Memory B cell (primary cell): ENCODE measurements at places on chromosomes 2 and 18.

DNA sequence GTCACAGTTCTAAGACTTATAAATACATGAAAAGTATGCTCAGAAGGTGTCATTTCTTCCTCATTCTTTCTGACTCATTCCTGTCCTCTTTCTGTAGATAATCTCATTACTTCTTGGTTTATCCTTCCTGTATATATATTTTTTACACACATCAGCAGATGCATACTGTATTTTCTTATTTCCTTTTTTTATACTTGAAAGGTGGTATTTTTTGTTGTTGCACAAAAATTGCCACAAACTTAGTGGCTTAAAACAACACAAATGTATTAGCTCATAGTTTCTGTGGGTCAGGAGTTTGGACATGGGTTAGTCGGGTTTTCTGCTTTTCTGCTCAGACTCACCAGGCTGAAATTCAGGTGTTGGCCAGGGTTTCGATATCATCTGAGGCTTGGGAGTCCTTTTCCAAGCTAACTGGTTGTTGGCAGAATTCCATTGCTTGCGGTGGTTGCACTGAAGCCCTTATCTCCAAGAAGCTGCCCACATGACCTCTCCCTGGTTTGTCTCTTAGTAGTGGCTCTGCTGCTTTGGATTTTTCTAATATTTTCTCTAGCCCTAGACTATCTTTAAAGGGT, 162.6 kb downstream of the FMNL2 start:
- no peak for DNase-seq

DNA sequence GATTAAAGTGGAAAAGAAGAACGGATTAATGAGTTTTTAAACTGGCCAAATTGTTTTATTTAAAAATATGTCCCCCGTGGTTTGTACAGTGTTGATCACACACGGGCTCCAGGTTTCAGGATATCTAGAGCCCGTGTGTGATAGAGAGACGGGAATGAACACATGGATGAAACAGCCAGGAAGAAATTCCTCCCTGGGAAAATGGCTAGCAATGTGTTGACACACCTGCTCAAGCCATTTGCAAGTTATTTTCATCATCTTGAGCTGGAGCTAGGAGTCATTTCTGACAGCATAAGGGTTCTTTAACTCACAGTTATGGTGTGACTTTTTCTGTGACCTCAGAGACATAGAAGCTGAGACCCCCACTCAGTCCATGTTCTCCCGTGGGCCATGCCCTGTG, 81.6 kb downstream of the LRRFIP1 start:
- no peak for DNase-seq

DNA sequence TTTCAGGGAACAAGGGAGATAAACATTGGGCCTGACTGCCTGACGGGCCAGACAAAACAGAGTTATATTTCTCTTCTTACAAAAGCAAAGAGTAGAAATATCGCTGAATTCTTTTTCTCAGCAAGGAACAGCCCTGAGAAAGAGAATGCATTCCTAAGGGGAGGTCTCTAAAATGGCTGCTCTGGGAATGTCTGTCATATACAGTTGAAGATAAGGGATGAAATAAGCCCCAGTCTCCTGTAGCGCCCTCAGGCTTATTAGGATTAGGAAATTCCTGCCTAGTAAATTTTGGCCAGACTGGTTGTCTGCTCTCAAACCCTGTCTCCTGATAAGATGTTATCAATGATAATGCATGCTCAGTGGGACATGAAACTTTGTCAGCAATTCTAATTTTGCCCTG, 134.9 kb upstream of the CNTNAP5 start:
- no peak for DNase-seq

GRCh38 chr18:73366713-73367112, 498.9 kb upstream of the NETO1 start:
- no peak for DNase-seq

DNA sequence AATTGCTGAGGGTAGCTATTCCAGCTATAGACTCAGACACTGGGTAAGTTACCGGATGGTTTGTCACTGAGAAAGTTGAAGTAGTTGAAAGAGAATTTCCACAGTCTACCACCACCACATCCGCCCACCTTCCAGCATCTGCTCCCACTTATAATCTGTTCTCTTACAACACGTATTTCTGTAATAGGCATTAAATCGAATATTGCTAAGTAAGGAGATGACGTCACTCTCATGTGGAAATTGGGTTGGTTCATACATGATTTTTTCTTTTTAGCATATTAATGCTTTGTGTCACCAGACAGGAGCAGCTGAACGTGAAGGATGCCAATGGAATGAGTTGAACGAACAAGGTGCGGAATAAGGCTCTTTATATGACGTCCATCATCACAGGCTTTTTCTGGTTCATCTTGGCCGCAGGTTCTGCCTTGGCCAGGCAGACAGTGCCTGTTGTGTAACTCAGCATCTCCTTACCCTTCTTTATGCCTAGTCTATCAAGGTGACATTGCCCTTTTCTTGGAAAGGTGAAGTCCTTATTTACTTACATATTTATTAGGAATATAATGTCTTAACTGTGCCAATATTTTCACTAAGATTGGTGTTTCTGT, 45.9 kb downstream of the THUMPD2 start:
- no peak for DNase-seq

DNA sequence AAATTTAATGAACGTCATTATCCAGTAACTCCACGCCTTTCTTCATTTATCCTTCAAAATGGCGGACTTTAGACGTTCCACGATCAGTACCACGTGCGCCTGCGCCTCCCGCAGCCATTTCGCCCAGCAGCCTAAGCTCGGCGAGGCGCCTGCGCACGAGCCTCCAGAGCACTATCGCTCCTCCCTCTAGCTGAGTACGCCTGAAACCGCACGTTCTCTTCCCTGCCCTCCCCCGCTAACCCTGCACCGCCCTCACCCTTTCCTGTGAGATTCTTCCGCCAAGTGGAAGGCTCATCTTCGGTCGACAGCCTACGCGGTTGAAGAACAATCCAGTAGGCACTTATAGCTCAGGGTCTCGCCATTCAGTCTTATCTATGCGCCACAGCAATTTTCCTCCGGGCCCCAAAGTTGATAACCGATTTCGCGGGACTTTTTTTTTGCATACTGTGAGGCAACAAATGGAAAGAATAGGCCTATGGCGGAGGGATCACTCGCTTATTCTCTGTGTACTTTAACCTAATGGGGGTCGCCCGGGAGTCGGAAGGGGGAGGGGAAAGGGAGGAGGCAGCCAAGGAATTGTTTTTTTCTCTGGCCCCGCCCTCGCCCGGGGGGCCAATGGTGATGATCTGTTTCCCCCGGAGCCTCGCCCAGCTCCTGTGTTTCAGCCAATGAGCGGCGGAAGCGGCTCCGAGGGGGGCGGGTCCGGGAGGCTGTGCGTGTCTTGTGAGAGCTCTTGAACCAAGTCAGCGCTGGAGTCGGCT, at the start of gene KDM3A:
Gene KDM3A, plus strand, starts transcription at position 741 of the 761 bp plus-strand sequence. CDS start 677 bp downstream, outside the sequence.
- DNase-seq: peak; percentile 92

- DNase-seq: no peak
These were observed 167.1 kb upstream of the COPS8 start for GRCh38 chr2:236918545-236918944.

- no peak for DNase-seq
These were observed at the start of gene SEMA4C for GRCh38 chr2:96869822-96870625. SEMA4C (minus strand) TSS chr2:96870080; CDS start chr2:96867886, 2,194 bp downstream.

- peak; percentile 96 for DNase-seq
These were observed at the start of gene MAP3K2 for GRCh38 chr2:127387655-127388422. MAP3K2 (minus strand) TSS chr2:127387975; CDS start chr2:127343129, 44,846 bp downstream.

GRCh38 chr2:88638123-88638650, 10.9 kb upstream of the EIF2AK3 start:
- no peak for DNase-seq

DNA sequence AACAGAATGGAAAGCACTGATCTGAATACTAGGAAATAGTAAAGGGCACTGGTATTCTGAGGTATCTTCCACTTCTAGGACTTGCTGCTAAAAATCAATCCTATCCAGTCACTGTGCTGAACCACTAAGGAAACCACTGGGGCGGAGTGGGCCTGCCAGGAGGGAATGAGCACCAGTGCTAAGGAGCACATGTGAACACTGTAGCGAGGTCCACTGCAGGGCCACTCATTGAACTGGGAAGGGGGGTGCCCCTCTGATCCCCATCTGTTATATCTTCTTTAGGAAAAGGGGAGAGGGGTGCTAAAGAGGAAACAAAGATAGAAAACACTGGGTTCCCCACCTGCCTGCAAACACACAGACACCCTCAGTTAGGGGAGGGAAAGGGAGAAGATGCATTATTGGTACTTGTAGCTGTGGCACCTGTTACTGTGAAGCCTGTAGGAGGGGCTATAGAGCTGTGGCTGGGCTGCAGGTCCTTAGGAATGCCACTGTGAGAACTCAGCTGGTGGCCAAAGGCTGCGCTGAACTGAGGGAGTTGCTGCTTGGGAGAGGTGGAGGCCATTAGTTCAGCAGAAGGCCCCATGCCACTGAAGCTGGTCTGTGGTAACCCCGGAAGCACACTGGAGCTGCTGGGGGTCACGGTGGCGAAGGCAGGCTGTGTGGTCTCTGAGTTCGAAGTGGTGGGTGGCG, 81.8 kb downstream of the INO80D start:
- no peak for DNase-seq

- no peak for DNase-seq
These were observed 562.5 kb upstream of the FAM98A start for GRCh38 chr2:34161549-34161948.

DNA sequence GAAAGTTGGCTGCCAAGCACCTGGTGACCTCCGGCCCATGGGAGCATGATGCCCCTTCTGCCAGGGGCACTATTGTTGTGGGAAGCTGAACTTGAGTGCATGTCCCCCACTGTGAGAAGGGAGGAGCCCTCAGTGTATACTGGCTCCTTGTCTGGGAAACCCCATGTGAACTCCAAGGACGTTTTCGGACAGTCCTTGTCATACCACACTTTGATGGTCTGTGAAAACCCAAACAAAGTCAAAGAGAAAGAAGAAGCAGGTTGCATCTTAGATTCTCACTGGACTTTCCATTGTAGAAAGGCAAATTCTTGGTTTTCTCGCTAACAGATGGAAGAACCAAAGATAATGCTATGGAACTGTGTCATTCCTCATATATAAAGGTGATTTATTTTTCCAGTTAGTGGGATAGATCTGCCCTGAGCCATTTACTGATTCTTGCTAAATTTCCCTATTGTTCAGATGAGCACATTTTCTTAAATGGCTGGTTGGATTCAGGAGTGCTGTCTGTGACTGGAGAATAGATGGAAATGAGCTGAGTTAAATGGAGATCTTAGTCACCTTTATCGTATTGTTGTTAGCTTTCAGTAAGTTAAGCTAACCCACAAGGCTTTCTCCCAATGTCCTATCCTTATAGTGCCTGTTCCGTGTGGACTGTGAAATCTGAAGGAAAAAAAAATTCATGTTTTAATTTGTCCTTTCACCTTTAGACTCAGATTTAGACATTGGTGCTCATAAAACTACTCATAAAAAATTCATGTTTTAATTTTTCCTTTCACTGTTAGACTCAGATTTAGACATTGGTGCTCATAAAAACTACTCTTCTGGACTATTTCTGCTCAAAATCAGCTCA, 166.6 kb downstream of the ACTR3 start:
- DNase-seq: no peak

GRCh38 chr2:146323564-146323963, 1521.3 kb upstream of the ACVR2A start:
- no peak for DNase-seq

- DNase-seq: no peak
These were observed 26.8 kb downstream of the BARD1 start for GRCh38 chr2:214782671-214783070.

DNA sequence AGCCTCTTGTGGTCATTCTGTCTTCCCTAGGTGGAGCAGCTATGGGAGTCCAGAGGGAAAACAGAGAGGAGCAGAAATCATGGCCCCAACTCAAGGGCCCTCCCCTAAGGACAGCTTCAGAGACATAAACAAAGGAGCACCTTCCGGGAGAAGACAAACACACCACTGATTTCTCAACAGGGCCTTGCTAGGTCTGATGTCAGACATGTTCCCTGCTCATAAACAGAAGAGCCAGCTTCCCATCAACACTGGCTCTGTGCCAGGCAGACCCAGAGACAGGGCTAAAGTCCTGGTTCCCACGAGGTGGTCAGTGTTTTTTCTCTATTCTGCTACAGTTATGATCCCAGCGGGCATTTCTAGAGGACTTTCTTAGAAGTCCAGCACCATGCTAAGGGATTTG, 19.3 kb downstream of the CXCR2 start:
- DNase-seq: no peak

- no peak for DNase-seq
These were observed 211.6 kb upstream of the SMAD7 start for GRCh38 chr18:49162226-49162864.

GRCh38 chr2:127149384-127149783, 42.4 kb upstream of the BIN1 start:
- no peak for DNase-seq

- no peak for DNase-seq
These were observed 726.5 kb upstream of the PKDCC start for GRCh38 chr2:41321351-41321750.

DNA sequence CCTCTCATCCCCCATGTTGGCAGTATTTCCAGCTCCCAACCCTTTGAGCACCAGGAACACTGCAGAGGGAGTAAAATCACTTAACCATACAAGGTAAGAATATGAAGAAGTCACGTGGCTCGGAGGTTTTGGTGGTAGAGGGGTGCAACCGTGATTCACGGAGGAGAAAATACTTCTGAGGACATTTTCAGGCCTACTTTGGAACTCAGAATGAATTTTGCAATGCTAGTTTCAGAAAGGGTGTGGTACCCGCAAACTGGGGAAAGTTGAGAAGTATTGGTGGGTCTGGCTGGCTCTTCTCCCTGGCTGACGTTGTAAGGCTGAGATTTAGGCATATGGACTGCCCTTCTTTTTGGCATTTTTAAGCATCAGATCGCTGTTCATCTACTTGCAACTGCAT, 442 bp downstream of the SERPINB5 start:
- no peak for DNase-seq

- DNase-seq: no peak
These were observed 456.3 kb downstream of the TGIF1 start for GRCh38 chr18:3906116-3906750.

- no peak for DNase-seq
These were observed 121.1 kb downstream of the ACOXL start for GRCh38 chr2:110853516-110853915.

DNA sequence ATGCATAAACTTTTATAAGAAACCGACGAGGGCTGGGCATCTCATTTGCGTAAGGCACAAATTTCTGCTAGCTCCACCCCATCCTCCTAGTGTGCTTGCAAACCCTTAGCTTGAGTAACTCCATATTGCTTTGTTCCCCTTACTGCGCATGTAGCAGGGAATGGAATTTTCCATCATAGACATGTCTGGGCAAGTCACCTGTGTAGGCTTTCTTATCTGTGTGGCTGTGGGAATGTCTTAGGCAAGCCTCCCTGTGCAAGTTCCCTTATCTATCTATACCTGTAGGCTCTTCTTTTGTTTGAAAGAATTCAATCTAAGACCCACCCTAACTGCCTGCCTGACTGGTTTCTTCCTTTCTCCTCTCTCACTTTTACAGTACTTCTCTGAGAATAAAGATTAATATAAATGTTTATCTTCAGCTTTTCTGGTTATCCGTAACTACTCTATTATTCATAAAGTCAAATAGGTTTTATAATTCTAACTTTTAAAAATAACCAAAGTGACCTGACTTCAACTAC, 217.6 kb upstream of the FIGN start:
- no peak for DNase-seq

DNA sequence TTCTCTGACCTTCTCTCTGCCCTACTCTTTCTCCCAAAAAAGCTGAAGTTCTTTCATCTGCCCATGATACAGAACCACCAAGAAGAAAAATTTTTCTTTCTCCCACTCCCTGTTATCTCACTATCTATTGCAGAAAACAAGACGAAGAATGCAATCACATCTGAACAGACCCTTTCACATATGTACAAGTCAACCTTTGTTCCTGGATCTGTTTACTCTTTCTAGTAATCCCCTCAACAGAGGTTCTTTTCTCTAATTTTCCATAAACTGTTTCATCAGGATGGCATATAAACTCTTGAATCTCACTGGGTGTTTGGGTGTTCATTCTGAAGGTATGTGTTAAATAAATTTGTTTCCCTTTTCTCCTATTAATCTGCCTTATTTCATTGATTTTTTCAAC, 1262.7 kb upstream of the NRXN1 start:
- DNase-seq: no peak
